Hypothalamus (tissue), 51 donors: ENCODE measurements at places on chromosomes 11 and 22.

DNA sequence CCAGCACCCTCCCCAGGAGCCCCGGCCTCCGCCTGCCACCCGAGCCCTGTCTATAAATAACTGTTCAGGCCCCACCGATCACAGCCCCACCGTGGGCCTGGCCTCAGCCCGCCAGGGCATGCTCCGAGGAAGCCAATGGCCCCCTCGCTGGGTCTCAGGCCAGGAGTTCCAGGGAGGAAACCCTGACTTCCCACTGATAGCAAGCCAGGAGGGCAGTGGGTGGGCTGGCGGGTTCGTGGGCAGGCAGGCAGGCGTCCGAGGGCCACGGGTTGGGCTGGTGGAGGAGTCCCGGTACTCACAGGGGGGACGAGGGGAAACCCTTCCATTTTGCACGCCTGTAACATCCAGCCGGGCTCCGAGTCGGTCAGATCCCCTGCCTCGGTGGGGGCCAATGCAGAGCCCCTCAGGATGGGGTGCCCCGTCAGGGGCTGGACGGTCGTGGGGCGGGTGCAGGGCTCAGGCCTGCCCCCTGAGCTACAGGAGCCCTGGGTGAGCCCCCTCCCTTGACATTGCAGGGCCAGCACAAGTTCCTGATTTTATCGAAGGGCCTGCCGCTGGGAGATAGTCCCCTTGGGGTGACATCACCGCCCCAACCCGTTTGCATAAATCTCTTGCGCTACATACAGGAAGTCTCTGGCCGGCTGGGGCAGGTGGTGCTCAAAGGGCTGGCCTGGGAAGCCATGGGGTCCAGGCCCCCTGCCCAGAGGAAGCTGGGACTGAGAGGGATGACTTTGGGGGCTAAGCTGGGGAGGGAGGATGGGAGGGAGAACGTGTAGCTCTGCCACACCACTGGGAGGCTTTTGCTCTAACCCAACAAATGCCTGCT lies at the start of gene SPI1:
Gene SPI1 (minus strand): TSS at position 538 of the 826 bp plus-strand sequence. CDS start 194 bp downstream, at position 344.
- DNase-seq = no peak

DNA sequence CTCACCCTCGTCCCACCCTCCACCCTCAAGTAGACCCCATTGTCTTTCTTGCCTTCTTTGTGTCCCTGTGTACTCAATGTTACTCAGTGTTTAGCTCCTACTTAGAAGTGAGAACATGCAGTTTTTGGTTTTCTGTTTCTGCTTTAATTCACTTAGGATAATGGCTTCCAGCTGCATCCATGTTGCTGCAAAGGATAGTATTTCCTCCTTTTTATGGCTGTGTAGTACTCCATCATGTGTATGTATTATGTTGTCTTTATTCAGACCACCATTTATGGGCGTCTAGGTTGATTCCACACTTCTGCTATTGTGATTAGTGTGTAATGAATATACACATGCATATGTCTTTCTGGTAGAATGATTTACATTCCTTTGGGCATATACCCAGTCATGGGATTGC lies 73.6 kb downstream of the SIK2 start:
- no peak for DNase-seq

GRCh38 chr11:2180789-2181370 lies 9.3 kb upstream of the TH start:
- DNase-seq = no peak

DNA sequence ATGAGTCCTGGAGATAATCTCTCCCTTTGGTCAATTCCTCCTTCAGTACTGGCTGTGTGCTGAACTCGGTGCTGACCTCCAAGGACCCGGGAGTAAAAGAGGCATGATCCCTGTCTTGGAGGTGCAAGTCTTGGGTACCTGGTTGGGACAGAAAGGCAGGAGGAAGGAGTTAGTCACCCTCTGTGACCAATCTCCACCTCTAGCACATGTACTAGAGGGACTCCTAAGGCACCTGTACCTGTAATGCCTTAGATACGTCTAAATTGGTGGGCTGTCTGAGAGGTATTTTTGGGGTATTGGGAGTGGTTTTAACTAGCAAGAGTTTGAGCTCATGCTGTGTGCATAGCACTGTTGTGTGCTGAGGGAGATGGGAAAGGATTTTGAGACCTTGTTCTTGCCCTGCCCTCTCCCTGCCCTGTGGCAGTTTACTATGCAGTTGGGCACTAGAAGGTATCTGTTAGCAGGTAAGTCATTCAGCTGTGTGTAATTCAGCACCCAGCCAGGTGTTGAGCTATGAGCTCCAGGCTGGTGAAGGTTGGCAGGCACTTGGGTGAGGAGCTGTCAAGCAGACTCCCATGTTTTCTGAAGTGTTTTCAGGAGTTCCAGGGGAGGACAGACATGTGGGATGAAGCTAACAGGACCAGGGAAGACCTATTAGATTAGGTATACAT lies 2.5 kb downstream of the PANX1 start:
- no peak for DNase-seq

DNA sequence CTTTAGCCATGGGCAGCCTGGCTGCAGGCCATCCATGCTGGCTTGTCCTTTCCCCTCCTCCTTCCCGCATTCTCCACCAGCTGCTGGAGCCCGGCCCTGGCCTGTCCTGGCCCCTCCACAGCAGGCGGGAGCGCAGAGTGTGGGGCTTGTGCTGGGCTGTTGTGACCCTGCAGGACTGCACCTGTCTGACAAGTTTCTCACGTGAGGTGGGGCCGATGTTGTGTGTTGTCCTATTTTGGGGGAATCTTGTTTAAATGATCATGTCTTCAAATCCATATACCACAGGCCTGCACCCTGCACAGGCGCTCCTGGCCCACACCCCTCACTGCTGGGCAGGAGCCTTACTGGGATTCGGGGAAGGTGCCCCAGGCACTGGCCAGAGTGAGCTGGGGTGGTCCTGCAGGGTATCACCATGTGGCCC lies 30.4 kb downstream of the TBC1D22A start:
- peak; percentile 26 for DNase-seq

- no peak for DNase-seq
These were observed 32.2 kb downstream of the CSNK2A3 start for GRCh38 chr11:11320825-11321224.

- DNase-seq = no peak
These were observed 990.2 kb downstream of the BRD1 start for GRCh38 chr22:48837341-48837935.

GRCh38 chr11:85664615-85665481 lies at the start of gene CREBZF:
CREBZF (minus strand) TSS chr11:85665129; CDS start chr11:85664875, 254 bp downstream.
- peak; percentile 94 for DNase-seq

- no peak for DNase-seq
These were observed 71.4 kb downstream of the SLC1A2 start for GRCh38 chr11:35347921-35348331.

GRCh38 chr11:42772886-42773285 lies 538.9 kb upstream of the API5 start:
- no peak for DNase-seq

DNA sequence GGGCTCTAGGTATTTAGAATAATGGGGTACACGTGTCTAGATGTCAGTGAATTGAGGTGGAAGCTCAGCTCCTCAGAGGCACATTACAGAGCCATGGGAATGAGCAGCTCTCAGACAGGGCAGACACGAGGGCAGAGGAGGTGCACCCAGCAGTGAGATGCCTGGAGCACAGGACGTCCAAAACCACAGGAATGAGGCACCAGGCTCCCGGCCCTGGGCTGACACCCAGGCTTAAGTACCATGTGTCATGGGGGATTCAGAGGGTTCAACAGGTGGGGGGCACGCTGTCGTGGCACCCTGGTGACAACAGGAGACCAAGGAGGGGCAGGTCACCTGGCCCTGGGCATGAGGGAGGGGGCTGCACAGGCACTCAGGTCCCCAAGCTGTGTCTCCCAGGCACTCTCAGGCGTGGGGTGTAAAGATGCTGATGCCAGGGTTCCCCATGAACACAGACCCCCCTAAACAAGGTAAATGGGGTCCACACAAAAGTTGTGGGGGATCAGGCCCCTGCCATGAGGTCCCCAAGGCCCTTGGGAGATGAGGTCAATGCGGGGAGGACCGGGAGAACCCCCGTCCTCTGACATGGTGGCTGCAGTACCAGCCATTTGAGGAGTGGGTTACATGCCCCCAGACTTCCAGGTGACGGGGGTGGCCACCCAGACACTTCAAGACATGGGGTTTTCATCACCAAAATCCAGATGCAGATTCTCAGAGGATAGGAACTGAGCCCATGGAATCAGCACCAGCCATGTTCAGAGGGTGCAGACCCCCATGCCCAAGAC lies 5.6 kb upstream of the SYT8 start:
- no peak for DNase-seq

- no peak for DNase-seq
These were observed 3.0 kb downstream of the ME3 start for GRCh38 chr11:86669424-86669823.

GRCh38 chr11:120657306-120658070 lies 145.9 kb downstream of the GRIK4 start:
- no peak for DNase-seq

DNA sequence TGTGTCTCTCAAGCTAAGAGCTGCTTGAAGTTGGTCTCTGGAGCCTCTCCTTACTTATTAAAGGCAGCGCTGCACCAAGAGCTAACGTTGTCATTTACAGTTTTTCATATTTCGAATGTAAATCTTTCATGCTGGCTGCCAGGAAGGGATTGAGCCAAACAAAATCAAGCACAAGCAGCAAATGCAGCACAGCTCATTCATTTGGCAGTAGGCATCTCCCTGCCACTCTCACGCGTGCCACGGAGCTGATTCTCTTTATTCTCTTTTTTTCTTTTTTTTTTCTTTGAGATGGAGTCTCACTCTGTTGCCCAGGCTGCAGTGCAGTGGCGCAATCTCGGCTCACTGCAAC lies 1.4 kb upstream of the VEGFB start:
- DNase-seq = no peak

GRCh38 chr11:113947994-113948393 lies 26.9 kb upstream of the HTR3A start:
- DNase-seq = no peak

DNA sequence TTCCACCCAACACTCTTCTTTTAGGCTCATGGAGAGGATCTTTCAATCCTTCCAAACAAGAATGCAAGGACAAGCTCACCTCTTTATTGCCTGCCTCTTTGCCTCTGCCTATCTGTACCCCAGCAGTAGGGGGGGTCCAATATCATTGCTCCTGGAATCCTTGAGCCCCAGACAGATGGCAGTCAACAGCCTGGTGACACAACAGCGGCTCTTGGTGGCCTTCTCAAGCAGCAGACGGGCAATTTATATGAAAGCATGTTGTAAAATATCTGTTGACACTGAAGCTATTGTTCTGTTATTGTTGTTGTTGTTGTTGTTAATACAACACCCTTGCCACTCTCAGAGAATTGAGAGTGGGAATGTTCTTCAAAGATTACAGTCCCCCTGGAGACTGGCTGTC lies 480.0 kb upstream of the CADM1 start:
- no peak for DNase-seq

- DNase-seq = peak; percentile 26
These were observed 19.4 kb downstream of the TEAD1 start for GRCh38 chr11:12693479-12694182.

DNA sequence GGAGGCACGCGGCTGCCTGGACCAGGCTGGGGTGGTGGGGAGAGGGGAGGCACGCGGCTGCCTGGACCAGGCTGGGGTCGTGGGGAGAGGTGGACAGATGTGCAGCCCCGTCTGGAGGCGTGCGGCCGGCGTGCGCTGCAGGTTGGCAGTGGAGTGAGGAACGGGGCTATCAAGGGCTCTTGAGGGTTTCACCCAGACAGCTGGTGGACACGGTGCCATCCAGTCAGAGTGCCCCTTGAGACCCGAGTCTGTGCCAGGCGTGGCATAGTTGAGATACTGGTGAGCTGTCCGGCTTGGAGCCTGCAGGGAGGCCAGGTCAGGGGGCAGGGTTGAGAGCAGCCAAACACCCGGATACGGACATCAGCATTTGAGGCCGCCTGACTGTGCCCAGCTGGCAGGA lies 1.5 kb upstream of the GRAMD4 start:
- DNase-seq = no peak

GRCh38 chr11:18321578-18321968 lies 367 bp downstream of the HPS5 start:
- no peak for DNase-seq

GRCh38 chr22:28282405-28283067 lies 363.5 kb upstream of the PITPNB start:
- DNase-seq = no peak

- no peak for DNase-seq
These were observed 509.8 kb upstream of the RAG2 start for GRCh38 chr11:37107831-37108230.

DNA sequence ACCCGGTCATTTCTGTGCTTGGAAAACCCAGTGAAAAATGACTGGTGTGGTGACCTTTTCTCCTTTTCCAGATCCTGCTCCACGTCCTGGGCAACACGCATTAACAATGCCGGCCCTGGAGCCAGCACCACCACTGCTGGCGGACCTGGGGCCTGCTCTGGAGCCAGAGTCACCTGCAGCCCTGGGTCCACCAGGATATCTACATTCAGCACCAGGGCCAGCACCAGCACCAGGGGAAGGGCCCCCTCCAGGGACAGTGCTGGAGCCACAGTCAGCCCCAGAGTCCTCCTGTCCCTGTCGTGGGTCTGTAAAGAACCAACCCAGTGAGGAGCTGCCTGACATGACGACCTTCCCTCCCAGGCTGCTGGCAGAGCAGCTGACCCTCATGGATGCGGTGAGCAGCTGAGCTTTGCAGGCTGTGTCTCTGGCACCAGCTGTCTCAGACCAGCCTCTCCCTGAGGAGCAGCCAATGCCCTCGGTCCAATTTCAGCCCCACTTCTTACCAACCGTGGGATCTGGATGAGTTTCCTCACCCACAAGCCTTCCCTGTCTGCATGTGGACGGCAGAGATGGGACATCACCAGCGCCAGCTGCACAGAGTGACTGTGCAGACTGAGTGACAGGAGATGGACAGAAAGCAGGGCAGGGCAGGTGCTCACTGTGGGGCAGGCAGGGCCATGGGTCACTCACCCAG lies 1.9 kb downstream of the RGL4 start:
- DNase-seq = no peak

DNA sequence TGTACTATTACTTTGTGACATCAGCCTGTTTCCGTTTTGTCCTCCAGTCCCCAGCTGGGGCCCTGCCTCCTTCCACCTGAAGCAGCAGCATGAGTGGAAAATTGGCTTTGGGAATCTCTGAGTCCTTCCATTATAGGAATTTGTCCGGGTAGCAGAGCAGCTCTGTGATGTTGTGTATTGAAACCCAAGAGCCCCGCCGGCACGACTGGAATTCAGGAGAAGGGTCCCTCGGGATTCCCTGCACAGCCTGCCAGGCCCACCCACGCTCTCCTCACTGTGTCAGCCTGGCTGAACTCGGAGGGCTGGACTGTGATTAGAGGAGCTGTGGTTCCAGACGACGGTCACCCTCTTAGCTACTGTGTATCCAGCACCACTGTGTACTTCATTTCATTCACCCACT lies 18.8 kb upstream of the TSPAN18 start:
- DNase-seq = no peak

- DNase-seq = no peak
These were observed 17.8 kb downstream of the MAFF start for GRCh38 chr22:38219632-38220031.

- DNase-seq = no peak
These were observed 39.4 kb upstream of the NUP50 start for GRCh38 chr22:45124176-45124847.

- no peak for DNase-seq
These were observed 41.9 kb downstream of the KCNJ1 start for GRCh38 chr11:128825050-128825784.

DNA sequence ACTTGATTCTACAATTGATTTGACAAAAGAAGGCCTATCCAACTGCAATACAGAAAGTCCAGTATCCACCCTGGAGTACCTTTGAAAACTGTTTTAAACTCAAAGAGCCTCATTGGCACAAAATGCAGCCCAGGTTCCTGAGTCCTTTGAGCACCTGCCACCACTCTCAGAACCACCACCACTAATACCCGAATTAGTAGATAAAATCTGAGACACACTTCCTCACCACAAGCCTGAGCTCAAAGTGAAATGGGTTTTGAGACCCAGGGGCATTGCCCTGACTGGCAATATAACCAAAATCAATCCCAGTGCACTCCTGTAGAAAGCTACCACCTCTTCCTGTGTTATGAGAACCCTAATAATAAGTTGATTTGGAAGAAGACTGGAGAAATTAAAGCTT lies 215.7 kb downstream of the CSNK2A3 start:
- DNase-seq = no peak
